ENCODE measurements at places on chromosomes 11 and 22.

GRCh38 chr11:80355251-80355650 is 914.4 kb upstream of the TENM4 start:
- DNase-seq = no peak

DNA sequence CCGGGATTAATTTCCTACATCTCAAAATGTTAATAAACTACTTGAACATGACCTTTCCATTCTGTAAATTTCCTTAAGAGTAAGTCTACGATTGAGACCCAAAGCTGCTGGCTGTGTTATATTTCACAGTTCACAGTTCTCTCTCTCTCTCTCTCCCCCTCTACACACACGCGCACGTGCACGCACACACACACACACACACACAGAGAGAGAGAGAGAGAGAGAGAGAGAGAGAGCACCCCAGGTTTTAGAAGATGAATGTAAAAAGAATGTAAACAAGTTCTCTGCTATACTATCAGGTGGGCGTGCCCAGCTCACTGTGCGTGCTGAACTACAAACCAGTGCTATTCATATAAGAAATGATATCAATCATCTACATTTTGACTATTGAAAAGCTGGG is 3.3 kb downstream of the BDNF start:
- DNase-seq = no peak

DNA sequence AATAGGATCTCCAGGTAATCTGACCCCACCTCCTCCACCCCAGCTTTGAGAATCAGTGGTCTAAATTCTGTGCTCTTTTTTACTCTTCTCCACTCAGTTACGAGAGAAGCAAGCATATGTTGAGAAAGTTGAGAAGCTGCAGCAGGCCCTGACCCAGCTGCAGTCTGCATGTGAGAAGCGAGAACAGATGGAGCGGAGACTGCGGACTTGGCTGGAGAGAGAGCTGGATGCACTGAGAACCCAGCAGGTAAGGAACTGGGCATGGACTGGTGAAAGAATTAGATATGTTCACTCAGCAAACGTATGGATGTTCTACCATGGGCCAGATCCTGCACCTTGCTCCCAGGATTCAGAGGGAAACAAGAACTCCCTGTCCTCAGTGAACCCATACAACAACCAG is 85.7 kb downstream of the AMOTL1 start:
- no peak for DNase-seq

GRCh38 chr11:48384670-48385069 is 18.4 kb upstream of the OR4C5 start:
- DNase-seq = no peak

DNA sequence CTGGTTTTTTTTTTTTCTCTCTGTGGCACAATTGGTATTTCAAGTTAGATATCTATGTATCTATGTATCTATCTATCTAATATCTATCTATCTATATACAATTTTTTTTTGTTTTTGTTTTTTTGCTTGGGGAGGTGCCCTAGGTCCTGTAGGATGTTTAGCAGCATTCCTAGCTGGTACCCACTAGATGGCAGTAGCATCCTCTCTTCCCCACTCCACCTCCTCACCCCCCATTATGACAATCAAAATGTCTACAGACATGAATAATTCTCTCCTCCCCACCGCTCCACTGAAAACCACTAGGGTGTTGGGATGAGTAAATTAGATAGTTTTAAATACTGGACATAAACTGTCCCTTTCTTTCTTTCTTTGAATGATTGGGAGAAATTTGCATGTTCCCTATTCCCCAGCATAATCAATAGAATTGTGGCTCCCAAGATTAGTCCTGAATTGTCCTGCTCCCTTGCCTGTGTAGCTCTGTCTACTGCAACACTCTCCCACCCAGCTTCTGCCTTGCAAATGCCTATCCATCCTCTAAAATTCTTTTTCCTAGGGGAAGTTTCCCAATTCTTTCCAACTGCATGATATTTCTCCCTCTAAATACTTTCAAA is 1152.4 kb downstream of the LRRC4C start:
- peak; percentile 65 for DNase-seq

GRCh38 chr11:121688860-121689614 is 236.3 kb upstream of the SORL1-AS1 start:
- no peak for DNase-seq

- DNase-seq = no peak
These were observed 106.6 kb upstream of the OPCML start for GRCh38 chr11:133638921-133639320.

DNA sequence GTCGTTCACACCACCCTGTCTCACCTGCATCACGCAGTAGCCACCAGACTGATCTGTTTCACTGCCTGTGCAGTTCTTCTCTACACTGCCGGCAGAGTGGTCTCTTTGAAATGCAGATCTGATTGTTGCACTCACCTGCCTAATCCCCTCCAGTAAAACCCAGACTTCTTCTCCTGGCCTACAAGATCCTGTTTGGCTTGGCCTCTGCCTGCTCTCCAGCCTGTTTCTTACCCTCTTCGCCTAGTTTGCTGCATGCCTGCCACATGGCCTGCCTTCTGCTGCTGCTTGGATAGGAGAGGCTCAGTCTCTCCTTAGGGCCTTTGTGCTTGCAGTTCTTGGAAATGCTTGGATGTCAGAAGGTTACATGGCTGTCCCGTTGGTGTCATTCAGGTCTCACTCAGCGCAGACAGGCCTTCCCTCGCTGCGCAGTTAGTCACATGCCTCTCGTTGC is 42.0 kb downstream of the PACS1 start:
- DNase-seq = no peak

DNA sequence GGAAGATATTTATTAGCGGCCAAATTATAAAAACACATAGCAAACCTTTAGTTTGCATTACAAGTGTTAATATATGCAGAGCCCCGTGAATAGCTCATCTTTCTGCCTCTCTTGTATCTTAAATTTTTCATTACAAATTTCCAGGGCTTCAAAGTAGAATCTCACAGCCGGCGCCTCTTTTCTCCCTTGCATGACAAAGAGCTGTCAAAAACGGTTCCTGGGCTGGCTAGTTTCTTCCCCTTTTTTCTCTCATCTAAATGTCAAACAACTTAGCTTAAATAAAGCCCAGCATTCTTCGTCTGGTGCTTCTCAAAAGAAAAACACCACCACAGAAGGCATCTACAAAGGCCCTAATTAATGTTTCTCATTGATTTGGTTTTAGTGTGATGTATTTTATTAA is 253.0 kb downstream of the INSC start:
- DNase-seq = no peak

DNA sequence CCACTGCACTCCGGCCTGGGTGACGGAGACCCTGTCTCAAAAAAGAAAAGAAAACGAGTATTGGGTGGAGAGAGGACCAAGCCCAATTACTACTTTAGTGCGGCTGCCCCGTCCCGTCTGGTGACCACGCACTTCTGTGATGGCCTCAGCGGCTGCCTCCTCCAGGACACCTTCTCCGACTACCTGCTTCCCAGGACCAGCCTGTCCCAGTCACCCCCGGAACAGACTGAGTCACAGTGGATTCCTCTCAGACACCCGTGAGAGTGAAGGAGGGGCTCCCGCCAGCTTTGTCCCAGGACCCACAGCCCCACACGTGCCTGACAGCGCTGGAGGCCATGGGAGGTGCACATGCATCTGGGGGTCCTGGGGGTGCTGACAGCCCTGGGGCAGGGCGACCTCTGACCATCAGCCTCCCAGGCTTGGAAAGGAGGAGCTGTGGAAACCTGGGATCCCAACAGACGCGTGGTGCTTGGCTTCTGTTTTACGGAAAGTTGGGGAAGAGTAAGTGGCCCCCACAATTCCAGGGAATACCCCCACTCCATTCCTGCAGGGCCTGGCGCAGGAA is 4.8 kb downstream of the DRD4 start:
- DNase-seq = no peak

DNA sequence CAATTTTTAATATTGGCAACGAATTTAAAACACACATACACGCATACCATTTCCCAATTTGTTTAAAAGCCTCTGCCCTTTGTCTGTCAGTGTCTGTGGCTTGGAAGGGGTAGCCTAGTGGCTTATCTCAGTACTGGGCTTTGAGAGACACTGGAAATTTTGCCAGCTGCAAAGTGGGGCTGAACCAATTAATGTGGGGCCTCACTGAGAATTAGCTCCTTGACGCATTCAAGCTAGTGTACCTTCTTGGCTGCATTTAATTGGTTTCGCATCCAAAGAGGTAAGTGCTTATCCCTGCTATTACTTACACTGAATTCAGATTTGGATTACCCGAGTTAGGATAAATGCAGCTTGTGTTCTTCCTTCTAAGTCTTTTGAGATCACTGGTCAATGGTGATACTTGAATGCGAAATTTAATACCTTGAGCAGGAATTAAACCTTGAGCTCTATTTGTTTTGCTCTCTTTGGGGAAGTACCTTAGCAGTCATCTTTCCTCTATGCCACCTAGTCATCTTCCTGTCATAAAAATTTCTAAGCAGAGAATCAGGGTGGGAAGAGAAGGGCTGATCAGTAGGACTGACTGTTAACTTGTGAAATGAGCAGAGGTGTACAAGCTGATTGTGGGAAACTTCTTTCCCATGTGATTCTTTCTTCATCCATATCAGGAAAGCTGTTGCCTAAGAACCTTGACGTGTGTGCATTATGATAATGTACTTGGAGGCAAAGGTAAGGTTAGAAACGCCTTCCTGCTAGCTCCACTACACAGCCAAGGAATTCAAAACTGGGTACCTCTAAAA is 187.7 kb upstream of the E2F8 start:
- DNase-seq = peak; percentile 15

DNA sequence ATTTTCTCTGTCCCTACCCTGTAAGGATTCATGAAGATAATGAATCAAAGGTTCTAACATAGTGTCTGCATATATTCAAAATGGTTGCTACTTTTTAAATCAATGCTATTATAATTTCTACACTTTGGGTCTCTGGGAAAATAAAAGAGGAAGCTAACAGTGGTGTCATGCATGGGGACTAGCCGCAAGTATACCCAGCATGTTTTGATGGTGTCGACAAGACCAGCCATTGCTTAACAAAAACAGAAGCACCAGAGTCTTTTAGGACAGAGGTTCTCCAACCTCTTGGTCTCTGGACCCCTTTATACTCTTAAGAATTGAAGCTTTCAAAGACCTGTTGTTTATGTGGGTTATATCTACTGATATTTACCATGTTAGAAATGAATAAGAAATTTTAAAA is 37.8 kb downstream of the RNF141 start:
- DNase-seq = no peak

GRCh38 chr22:48228468-48228867 is 1466.0 kb downstream of the TBC1D22A start:
- no peak for DNase-seq

DNA sequence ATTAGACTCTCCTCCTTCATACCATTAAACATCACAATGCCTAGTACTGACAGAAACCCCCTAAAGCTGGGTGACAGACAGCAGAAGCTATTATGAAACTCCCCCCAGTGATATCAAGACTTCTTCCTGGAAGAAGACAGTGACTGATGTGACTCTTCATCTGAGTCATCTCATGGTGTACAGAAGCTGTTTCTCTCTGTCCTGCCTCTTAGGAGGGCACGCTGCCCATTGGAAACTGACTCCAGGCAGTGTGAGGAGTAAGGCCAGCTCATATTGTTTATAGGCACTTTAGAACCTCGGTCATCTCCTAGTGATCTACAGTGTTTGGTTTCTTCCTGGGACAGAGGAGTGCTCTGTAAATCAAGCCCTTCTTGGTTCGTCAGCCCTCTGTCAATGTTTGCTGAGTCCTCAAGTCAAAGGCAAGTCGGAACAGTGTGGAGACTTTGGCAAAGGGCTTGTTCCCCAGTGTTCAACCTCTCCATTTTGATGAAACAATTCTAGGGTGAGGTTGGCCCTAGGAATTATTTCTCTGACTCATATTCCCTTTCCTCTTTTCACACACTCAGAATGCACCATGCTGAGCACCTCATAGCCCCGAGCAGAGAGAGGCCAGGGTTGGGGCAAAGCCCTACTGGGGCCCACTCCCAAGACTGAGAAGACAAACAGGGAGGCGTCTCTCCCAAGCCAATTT is 172.5 kb upstream of the TMEM45B start:
- DNase-seq = peak; percentile 94

GRCh38 chr11:116311206-116311605 is 461.6 kb downstream of the BUD13 start:
- DNase-seq = no peak

DNA sequence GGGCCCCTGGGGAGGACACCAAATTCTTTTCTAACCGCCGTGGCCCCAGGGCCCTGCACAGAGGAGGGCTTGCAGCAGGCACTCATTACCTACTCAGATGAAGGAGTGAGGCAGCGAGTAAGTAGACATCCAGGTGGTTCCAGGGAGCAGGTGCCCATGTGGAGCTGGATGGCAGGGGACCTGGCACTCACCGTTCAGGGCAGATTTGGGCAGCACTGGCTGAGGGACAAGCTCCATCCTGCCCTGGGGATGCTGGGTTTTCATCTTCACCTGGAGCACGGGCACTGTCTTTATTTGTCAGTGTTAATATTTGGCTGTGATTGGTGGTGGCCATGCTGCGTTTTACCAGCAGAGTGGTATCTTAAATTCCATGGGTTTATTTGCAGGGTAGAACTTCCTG is 1182.7 kb downstream of the BRD1 start:
- DNase-seq = no peak

- no peak for DNase-seq
These were observed 404.5 kb downstream of the ETS1 start for GRCh38 chr11:128182844-128183243.

DNA sequence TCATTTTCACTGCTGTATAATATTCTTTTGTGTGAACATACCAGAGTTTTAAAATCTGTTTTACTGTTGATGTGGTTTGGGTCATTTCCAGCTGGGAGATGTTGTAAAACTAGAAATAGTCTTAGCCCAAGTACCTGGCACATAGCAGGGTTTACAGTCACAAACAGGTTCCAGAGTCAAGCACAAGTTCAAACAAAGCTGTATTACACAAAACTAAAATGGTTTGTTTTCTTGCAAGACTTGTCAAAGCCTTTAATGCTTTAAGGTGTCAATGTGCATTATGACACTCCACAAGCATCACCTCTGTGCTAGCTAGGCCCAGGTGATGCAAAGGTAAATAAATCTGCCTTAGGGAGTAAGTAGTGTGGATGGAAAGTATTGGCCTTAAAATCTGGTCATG is 379.1 kb downstream of the MN1 start:
- DNase-seq = no peak

GRCh38 chr11:112082729-112083128 is 3.8 kb downstream of the TIMM8B start:
- peak; percentile 86 for DNase-seq

DNA sequence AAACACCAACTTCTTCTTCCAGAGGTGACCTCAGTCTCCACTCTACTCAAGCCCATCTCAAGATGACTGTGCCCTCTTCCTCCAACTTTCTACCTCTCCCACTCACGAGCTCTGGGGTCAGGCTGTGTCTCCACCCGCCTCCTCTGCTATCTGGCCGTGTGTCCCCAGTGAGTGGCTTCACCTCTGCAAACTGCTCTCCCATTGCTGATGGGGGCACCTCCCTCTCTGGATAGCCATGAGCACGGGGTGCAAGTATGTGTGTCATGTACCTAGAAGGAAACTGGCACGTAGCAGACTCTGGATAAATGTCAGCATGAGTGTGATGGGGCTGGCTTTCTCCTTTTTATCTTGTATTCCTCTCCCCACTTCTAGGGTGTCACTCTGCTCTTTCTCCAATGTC is 18.3 kb upstream of the RAC2 start:
- no peak for DNase-seq
